Globus pallidus (tissue), 1 donor: ENCODE measurements at places on chromosomes 1 and 21.

DNA sequence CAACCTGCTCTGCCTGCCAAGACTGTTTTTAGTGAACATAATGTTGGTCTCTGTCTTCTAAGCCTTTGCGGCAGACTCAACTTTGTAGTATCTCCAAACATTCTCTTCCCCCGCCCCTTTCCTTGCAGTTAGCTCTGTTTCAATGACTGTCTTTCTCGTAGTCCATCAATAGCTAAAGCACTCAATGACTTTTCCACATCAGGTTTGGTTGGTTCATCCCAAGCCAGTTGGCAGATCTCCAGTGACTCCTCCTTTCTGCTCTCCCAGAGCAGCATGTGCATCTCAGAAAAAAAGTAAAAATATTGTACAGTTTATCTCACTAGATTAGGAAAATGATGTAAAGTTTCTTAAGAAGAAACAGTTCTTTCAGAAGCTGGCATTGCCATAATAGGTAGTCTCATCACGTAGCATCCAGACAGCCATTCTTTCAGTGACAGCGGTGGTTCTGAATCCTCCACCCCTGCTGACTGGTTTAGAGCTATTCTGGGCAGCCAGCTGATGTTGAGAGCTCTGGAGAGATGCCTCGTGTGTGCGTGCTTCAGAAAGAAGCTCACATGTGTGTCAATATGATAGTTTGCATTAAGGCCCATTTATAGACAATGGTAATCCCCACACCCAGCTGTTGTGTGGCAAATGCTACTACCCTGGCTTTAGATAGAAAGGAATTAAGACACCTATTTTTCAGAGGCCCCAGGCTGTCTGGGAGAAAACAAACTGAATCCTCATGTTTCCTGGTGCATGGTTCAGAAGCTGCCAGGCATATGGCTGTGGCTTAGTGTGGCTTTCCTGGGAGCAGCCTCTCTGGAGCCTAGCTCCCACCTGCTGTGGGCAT is 53.2 kb downstream of the CNN3 start:
- peak; percentile 91 for DNase-seq

GRCh38 chr1:52532731-52533327 is 20.1 kb downstream of the TUT4 start:
- no peak for DNase-seq

DNA sequence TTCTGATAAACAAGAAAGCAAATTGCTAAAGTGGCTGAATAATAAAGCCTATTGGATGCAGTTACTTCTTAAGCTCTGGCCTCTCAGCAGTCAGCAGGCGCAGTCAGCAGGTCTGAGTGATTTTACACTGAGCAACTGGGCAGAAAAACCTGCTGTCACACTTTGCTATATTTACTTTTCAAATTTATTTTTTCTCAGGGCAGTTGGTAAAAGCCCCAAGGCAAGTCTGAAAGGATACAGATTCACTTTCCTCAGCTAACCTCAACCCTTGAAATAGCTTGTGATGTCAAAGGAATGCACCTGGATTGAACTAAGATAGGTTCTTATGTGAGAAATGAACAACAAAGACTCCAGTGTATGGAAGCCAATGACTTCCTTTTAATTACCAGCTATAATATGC is 34.0 kb downstream of the ATP5PF start:
- DNase-seq, result no peak

- DNase-seq, result no peak
Measured at GRCh38 chr1:182473556-182473955, 23.6 kb downstream of the RGSL1 start.

DNA sequence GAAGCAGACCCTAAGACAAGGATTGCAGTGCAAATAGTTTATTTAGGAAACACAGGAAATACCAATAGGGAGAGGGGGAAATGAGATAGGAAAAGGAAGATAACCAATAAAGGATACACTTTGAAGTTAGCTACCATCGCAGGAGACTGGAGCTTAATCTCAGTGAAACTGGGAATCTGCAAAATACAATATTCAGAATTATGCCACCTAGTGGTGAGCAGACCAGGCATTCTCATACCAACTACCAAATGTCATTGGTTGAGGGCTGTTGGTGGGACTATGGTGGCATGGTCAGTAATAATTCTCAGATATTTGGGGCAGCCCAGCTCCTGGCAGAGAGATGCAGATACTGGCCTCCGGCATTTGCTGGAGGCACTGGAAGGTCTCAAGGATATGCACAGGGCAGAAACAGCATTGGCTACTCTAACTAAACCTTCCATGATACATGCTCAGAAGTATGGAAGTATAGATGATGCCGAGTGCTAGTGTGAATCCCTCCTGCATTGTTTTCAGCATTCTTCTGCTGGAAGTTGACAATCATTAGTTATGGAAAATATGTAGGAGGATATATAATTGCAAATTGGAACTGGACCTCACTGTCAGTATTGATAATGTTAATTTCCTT is 11.8 kb upstream of the ZFP69B start:
- DNase-seq, result peak; percentile 54
